HCEC 1CT (cell line): ENCODE measurements at places on chromosomes 7 and 10.
A peak's percentile ranks its signal among the peaks of the same experiment; 100 is the strongest.

GRCh38 chr10:80588546-80588945, 50.8 kb downstream of the SH2D4B start:
- DNase-seq, result no peak

- DNase-seq, result no peak
Measured at GRCh38 chr10:42431095-42431494, 207.3 kb downstream of the ZNF33B start.

DNA sequence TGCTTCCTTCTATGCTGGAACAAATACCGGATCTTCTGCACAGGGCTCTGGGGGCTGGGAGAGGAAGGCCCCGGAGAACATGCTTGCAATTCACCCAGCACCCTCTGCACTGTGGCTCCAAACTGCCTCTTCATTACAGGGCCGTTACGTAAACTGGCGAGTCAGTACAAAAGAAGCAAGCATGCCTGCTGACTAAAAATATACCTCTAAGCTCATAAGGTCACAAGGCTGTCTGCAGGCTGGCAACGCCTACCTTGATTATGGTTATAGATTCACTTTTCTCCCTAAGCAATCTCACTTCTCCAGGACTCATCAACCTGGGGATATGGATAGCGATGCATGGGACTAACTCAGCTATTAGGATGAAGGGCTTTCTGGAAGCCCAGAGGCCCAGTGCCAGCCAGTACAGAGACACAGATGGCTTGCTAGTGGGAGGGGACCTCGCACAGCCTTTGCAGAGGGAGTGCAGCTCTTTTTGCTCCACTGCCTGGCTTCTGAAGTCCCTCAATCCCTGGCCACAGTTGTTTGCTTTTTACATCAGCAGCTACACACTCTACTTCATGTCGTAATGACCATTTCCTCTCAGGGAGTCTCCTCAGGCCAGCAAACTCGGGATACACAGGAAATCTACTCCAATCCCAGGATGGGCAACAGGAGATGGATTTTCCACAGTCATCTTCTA, 96.1 kb downstream of the SH3PXD2A start:
- DNase-seq, result peak; percentile 79

- no peak for DNase-seq
Measured at GRCh38 chr7:11177793-11178192, 204.1 kb downstream of the PHF14 start.

GRCh38 chr10:102241444-102242117, at the start of gene PITX3:
Gene PITX3, minus strand, starts transcription at chr10:102241512. Its CDS starts 9,432 bp downstream, at chr10:102232080.
- peak; percentile 89 for DNase-seq

GRCh38 chr10:26697922-26698608, 564 bp downstream of the PDSS1 start:
- no peak for DNase-seq

GRCh38 chr7:7795630-7796121, 77.3 kb upstream of the RPA3 start:
- peak; percentile 80 for DNase-seq

DNA sequence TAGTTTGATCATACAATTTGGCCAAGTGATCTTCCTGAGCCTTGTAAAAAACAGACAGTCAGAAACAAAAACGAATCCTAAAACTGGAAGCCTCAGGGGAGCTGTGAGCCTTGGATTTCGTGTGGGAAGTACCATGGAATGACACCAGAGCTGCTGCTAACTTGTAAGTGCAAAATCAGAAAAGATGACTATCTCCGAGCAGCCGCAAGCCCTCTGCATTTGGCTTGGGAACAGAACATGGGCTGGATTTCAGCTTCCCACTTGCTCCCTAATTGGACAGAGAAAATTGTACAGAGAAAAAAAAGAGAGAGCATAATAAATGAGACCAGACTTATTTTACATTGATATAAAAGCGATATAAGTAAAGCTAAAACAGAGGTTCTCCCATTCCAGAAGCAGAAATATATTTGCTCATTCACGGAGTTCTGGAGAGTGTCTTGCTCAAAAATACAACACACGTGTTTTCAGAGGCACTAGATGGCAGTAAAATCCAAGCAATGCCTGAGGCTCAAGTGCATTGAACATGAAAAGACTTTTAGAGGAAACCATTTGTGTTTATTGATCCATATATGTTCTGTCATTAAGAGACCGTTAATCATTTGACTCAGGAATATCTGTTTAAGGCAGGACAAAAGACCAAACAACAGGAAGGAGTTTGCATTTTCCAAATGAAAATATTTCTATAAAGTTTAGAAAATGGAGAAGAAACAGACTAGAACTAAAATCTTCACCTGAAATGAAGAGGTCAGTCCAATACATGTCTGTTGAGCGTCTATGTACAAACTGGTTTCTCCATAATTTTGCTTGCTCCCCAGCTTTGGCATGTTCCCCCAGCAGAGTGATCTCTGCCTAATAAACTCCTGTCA, 78.3 kb upstream of the SLC26A5 start:
- DNase-seq, result peak; percentile 23

- no peak for DNase-seq
Measured at GRCh38 chr7:134814730-134815364, 35.4 kb downstream of the CALD1 start.

DNA sequence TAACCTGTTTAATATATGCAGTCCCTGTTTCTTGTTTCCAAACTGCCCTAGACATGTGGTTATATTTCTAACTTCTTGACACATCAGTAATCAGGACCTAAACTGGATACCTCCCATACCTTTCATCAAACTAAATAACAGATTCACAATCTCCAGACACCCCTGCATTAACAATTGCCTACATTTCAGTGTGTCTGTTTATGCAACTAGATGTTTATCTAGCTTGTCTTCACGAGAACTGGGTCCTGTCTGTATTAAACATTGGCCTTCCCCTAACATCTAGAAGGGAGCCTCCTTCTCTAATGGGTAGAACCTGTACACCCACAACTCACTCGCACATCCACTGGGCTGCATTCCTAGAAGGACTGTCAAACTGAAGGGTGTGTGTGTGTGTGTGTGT, 683.7 kb upstream of the FZD8 start:
- DNase-seq, result no peak

- peak; percentile 7 for DNase-seq
Measured at GRCh38 chr10:102065561-102066398, 631 bp downstream of the HPS6 start.

DNA sequence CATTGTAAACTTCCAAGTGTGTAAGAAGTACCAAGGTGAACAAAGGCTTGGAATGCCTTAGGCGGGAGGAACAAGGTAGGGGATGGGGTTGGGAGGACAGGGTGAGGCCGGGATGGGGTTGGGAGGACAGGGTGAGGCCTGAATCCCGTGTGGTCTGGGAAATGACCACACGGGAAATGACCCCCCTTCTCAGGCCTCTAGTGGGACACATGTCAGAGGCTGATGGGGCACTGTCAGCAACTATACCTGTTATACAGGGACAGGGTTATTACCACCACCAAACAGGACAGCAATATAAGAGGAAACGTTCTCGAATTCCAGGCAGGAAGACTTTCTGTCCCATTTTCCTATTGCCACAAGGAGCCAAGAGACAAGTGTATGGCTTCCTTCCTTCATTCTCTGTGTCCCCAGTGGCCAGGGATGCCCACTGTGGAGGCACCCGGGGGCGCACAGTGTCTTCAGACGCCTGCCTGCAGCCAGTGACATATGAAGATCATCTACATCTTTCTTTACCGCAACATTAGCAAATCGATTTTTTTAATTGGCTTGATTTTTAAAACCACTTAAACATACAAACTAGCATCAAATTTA, 1.3 kb downstream of the MKI67 start:
- no peak for DNase-seq

- no peak for DNase-seq
Measured at GRCh38 chr7:4549681-4550080, 132.4 kb upstream of the FOXK1 start.

- DNase-seq, result no peak
Measured at GRCh38 chr7:83691095-83691494, 42.2 kb upstream of the SEMA3E start.

DNA sequence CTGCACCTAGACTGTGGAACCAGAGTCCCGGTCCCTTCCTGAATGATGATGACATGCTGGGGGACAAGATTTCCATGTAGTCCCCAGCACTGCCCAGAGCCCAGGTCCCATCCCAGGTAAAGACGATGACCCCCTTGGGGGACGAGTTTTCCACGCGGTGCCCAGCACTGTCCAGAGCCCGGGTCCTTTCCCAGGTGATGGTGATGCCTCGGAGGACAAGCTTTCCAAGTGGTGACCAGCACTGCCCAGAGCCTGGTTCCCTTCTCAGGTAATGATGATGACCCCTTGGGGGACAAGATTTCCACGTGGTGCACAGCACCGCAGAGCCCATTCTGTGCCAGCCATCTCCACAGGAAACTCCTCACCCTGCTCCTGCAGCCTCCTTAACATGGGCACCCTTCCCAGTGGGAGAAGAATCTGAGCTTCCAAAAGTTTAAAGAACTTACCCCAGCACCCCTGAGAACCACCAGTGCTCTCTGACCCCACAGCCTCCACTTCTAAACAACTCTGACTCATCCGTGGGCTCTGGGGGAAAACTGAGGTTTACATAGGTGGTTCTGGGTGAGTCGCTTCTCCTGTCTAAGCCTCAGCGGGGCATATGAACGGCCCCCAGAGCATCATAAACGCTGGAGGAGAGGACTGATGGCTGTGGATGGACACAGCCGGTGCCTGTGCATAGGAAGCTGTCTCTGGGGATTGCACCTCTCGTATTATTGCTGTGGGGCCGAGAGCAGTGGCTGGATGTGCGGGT, 233.2 kb downstream of the TCERG1L start:
- no peak for DNase-seq

DNA sequence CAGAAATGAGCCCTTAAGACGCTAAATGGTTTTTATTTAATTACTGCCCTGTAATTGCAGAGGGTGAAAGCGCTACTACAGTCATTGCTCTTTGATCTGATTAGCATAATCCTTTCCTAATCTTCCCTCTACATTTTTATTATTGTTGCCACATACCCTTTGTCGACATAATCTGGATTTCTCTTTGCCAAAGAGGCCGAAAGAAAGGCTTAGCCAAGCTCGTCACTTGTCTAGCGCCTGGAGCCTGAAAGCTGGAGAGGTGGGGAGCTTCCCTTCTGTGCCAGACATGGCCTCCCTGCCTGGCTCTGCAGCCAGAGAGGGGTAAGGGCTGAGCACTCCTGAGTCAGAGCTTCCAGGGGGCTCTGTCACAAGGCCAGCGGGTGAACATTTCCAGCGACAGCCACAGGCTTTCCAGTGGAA, 145.9 kb downstream of the PRKAG2 start:
- DNase-seq, result no peak

GRCh38 chr7:155496267-155497005, 38.5 kb downstream of the EN2 start:
- no peak for DNase-seq

DNA sequence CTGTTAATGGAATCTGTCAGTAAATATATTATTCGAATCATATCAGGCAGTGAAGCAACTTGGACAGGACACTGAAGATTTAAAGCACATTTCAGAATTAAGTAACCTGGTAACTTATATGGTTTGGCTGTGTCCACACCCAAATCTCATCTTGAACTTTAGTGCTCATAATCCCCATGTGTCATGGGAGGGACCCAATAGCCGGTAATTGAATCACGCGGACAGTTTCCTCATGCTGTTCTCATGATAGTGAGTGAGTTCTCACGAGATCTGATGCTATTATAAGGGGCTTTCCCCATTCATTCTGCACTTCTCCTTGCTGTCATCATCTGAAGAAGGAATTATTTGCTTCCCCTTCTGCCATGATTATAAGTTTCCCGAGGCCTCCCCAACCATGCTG, 83.2 kb upstream of the COL1A2 start:
- DNase-seq, result no peak

GRCh38 chr10:20593649-20594048, 303.5 kb downstream of the NEBL start:
- DNase-seq, result no peak

GRCh38 chr10:125129076-125129458, 31.3 kb downstream of the CTBP2 start:
- DNase-seq, result no peak

GRCh38 chr10:49009199-49009979, 69.7 kb upstream of the LRRC18 start:
- no peak for DNase-seq

- DNase-seq, result peak; percentile 79
Measured at GRCh38 chr10:33193701-33194521, 140.6 kb downstream of the NRP1 start.

DNA sequence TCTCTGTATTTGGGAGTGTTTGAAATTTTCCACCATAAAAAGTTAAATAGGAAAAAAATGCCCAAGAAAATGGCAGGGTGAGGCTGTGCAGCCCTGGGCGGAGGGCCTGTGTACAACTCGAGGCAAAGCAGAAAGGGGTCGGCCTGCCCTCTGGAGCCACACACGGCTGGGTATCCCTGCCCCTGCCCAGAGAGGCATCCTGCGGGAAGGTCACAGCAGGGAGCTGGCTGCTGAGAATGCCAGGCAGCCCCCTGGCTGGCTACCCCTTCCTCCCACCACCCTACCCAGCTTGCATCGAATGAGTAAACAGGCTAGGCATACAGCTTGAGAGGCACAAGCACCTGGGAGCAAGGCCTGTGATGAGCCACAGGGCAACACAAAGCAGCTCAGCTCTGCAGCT, 46.1 kb downstream of the CAMK2B start:
- DNase-seq, result no peak

GRCh38 chr10:12819071-12819470, 182.4 kb downstream of the CCDC3 start:
- DNase-seq, result no peak
